ENCODE measurements at places on chromosomes 12 and 14.
A peak's percentile ranks its signal among the peaks of the same experiment; 100 is the strongest.

DNA sequence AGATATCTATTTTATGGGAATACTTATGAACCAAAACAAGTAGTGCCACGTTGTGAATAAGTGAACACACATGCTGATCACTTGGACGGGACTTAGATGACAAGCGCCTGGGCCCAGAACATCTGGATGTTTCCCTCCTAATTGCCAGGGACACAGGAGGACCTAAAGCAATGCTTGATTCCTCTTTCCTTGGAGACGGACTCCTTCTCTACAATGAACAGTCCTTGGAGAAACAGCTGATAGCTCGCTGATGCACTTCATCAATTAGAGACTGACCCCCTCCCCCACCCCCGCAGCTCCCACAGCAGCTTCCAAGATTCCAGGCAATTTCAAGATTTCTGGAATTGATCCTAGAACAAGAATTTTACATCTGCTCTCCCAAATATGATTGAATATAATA, 86.4 kb downstream of the ST8SIA1 start:
- peak; percentile 68 for DNase-seq

DNA sequence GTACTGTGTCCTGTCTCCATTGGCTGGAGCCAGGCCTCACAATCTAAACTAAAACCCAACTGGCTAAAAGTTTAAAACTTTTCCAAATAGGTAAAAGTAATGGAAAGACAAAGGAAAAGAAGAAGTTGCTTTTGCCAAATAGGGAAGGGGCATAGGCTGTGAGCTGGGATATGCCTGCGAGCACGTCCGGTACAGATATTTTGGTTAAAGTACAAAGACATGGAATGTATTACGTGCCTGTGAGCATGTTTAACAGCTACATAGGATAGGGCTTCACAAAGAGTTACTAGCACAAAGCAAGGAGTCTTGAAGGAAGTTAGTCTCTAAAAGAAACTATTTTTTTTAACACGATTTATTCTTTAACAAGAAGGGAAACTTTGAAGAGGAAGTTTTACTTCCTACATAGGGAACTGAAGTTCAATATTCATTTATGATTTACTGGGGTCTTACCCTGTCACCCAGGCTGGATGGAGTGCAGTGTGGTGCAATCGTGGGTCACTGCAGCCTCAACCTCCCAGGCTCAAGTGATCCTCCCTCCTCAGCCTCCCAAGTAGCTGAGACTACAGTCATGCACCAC, 41.9 kb upstream of the INF2 start:
- no peak for DNase-seq

DNA sequence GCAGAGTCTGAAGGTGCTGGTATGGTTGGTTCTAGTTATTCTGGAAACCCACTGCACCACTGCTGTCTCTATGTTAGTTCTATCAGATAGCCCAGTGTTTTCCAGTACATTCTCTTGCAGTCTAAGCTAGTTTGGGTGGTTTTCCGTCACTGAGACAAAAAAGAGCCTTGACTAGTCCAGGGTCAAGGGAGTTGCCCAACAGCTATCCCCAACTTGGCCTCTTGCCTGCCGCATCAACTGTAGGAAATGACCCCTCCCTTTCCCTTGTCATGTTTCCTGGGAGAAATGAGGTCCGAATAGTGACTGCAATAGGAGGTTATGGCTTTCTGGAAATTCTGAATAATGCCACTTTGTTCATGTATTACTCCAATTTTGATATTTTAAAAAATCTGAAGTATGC, 160.4 kb downstream of the EFCAB11 start:
- DNase-seq = no peak

DNA sequence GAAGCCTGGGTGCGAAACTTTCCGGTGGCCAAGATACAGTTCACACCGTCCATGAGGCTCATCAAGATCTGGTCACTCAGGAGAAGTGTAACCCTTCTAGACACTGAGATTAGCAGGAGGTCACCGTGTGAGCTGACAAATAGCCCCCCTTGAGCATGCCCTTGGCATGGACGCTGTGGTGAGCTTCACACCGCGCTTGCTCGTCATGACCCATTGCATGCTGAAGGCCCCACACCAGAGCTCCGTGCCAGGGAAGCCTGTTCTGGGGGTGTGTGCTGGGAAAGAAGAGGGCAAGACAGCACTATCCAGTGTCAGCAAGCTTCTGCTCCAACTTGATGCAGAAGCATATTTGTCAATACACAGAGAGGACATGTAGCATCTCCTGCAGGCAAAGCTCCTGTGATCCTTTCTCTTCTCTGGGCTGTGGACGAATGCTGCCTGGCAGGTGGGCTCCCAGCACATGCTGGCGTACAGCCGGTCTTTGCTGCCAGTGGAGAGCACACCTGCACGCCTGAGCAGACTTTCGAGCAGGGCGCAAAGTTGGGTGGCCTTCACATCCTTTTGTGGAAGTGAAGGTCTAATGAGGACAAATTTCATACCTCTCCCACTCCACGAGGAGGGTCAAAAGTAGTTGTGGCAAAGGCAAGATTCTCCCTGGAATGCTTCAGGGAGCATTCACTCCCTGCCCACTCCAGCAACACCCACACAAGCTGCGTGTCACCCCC, 126.9 kb upstream of the FKBP4 start:
- no peak for DNase-seq

DNA sequence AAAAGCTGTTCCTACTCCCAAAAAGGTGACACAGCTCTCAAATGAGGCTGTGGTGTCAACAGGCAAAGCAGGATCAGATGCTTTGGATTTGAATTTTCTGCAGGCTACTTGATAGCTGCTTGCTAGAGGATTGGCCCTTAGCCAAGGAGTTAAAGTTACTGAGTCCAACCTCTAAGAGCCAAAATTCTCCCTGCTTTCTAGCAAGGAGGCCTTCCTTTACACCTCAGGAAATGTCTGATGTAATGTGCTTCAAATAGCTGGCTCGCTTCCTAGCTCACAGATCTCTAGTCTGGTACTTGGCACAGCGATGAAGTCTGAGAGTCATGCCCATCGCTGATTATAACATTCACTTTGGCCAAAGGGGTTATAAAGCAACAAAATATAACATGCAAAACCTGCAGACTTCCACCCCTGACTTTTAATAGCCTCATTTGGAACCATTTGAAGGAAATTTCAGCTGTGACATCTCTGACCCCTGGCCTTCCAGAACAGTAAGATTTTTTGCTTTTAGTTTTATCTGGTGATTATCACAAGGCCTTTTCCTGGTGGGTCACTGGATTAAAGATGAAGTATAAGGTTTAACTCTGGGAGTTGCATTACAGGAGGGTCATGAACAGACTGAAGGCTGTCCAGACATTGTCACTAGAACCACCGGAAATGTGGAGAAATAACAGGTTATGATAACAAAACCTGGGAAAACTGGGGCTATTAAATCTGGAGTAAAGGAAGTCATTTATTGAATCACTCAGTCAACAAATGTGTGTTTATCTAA, 189.7 kb downstream of the EPS8 start:
- peak; percentile 81 for DNase-seq

- DNase-seq = no peak
These were observed 49.2 kb upstream of the LTA4H start for GRCh38 chr12:96084624-96085023.

DNA sequence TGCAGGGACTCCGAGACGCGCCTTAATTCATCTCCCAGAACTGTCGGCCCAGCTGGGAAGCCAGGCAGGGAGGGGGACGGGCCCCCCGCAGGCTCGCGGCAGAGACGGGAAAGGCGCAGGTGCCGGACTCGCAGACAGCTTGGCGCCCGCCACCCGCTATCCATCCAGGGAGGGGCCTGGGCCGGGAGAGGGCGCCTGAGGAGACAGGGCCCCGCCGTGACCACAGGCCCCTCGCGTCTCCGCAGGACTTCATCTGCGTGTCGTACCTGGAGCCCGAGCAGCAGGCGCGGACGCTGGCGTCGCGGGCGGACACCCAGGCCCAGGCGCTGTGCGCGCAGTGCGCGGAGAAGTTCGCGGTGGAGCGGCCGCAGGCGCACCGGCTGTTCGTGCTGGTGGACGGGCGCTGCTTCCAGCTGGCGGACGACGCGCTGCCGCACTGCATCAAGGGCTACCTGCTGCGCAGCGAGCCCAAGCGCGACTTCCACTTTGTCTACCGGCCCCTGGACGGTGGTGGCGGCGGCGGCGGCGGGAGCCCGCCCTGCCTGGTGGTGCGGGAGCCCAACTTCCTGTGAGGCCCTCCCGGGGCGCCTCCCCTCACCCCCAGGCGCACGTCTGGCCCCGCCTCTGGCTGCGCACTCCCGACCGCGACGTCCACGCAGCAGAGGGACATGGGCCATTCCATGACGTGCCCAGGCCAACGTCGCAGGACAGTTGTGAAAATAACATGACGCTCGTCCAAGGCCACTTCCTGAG, 60.6 kb downstream of the LGMN start:
- no peak for DNase-seq

- peak; percentile 25 for DNase-seq
These were observed 24.6 kb upstream of the APOF start for GRCh38 chr12:56387152-56387736.

DNA sequence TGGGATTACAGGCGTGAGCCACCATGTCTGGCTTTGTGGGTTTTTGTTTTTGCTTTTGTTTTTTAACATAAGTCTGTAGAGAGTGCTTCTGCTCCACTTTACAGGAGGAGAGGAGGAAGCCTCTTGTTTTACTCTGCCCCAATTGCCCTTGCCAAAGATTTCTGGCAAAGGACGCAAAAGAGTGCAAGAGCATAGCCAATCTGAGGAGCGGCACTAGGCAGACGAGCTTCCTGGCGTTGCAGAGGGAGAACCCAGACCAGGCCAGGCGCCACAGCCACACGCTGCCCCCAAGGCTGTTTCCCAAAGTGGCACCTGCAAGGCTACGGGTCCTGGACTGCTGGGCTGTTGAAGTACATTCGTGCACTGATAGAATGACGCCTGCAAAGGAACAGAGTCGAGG, 96.2 kb downstream of the BBS10 start:
- DNase-seq = no peak

DNA sequence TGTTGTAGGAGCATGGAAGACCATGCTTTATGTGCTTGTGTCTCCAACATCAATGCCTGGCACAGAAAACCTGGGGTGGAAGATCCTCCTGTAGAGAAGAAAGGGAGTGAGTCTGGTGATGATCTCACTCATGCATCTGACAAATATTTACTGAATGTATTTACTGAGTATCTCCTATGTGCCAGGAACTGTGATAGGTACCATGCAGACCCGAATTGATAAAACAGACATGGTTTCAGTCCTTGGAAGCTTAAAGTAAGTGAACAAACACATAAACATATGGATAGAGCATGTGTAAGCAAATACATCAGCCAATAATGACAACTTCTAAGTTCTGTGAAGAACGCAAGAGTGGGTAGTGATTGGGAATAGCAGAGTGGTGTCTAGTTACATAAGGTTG, 117.0 kb upstream of the CCDC198 start:
- DNase-seq = no peak

DNA sequence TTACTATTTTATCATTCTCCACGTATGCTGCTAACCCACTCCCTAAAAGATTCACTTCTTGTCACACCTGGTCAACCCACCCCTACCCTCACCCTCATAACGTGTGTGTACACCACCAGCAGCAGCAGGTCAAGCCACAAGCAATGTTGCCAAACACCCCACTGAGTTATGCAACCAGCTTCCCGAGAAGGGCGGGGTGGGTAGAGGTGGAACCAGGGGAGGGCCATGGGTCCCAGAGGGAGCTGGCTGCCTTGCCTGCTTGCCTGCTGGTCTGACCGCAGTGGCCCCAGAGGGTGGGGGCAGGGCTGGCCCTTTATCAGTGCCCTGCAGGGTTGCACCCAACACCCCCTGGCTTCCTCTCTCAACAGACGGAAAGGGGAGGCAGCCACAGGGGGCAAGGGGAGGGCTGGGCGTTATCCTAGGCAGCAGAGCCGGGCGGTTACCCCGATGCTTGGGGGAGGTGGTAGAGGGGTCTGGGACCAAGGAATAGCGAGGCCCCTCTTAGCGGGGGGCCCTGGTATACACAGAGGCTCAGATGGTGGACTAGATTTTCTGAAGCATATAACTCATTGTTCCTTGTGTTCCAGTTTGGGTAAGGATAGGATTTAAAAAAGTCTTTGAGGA, 3.5 kb upstream of the NFE2 start:
- DNase-seq = no peak

DNA sequence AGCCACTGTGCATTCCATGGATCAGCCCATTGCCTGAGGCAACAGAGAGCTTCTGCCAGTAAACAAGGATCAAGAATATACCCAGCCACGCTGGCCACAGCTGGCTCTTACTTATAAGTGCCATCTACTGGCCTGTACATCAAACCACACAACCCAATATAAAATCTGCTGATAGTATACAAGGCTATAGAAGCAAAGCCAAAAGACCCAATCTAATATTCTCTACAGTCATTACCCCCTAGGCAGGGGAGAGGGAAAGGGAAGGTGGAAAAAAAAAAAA, 4.4 kb upstream of the FAM186B start:
- no peak for DNase-seq

- no peak for DNase-seq
These were observed 76.5 kb upstream of the DHRS4 start for GRCh38 chr14:23877111-23877510.

- no peak for DNase-seq
These were observed 19.0 kb upstream of the NUAK1 start for GRCh38 chr12:106157802-106158201.

All from skin of body (tissue), 3 donors.